T-helper 17 cell (primary cell): ENCODE measurements at places on chromosomes 5 and 9. TPM values are rescaled to one million over a fixed set of nuclear protein-coding genes. Genes with fewer than 3 reads are reported as not detected.

GRCh38 chr5:44827681-44828080 is 18.9 kb downstream of the MRPS30 start:
- no peak for DNase-seq

- no peak for DNase-seq
These were observed 18.6 kb downstream of the JAKMIP2 start for GRCh38 chr5:147763791-147764525.

- no peak for DNase-seq
These were observed 185.6 kb downstream of the DCP2 start for GRCh38 chr5:113162208-113162607.

DNA sequence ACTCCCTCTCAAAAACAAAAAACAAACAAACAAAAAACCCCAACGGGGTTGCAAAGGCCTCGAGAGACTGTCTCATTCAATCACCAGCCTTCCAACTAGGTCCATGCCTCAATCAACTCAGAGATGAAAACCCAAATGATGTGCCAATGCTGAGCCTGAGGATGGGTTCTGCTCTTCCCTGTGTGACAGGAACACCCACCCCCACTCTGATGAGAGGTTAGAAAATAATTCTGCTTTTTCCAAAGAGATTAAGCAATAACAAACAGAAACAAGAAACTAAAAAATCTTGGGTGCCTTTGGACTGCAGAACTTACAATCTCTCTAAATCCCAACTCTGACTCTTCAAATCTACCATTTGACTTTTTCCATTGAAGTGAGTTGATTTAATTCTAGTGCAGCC is 25.5 kb upstream of the FBP1 start:
- DNase-seq: no peak

GRCh38 chr5:42057254-42057690 is 132.2 kb downstream of the FBXO4 start:
- DNase-seq: peak; percentile 23

DNA sequence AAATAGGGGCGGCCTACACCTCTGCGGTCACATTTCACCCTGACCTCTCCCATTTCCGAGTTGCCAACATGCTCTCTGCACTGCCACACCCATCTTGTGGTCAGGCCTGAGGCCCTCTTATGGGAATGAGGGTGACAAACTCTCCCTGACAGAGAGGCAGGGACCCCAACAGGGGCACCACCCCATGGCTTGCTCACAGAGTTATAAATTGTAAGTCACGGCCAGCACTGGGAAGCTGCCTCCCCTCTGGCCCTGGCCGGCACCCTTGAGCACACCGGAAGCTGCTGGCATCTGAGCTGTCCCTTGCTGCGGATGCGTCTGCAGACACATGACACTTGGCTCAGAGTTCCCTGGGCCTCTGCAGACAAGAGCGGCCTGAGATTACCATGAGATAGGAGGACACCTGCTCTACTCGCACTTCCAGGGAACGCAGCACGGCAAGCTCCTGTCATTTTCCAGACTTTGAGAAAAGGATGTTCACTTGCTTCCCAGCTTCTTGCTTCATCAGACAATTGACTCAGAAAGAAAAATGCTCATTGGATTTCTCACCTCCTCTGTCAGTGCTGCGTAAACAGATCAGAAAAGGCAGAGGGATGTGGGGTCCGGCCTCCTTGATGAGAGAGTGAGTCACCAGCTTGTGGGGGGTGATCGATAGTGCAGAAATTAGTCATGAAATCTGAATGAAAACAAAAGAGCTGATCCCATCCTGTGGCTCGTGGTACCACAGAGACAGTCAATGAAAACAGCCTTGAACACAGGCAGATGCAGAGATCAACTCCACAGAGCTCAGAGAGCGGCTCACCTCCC is 269.8 kb downstream of the SYK start:
- DNase-seq: no peak

- DNase-seq: no peak
These were observed 64.2 kb upstream of the FST start for GRCh38 chr5:53416144-53416738.

GRCh38 chr5:150505041-150505511 is 2.9 kb upstream of the NDST1 start:
- DNase-seq: no peak

DNA sequence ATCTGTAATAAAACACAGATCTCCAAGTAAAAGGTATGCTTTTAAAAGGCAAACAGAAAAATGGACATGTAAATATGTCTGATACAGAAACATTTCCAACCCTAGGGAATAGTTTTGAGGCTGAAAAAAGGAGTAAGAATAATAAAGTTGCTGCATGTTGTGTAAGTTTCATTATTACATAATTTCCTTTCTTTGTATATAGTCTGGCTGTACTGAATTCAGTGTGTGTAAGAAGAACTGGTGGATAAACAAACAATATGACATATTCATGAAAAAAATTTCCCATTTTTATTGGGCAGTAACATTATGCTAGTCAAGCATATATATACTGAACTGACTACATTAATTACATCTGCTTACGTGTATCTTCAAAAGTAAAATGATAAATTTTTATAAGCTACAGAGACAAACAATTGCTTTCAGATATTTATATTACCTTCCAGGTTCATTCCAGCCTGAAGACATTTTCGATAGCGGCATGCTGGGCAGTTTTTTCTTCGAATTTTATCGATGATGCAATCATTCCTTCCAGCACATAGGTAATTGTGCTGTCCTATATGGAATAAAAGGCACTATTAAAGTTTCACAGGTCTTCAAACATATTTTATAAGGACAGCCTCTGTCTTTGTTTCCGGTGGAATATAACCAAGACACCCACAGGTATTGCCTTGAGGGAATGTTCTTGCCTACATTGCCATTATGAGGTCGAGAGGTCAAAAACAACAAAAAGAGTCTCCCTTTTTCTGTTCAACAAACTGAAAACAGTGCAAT is 93.6 kb downstream of the NR3C1 start:
- no peak for DNase-seq

DNA sequence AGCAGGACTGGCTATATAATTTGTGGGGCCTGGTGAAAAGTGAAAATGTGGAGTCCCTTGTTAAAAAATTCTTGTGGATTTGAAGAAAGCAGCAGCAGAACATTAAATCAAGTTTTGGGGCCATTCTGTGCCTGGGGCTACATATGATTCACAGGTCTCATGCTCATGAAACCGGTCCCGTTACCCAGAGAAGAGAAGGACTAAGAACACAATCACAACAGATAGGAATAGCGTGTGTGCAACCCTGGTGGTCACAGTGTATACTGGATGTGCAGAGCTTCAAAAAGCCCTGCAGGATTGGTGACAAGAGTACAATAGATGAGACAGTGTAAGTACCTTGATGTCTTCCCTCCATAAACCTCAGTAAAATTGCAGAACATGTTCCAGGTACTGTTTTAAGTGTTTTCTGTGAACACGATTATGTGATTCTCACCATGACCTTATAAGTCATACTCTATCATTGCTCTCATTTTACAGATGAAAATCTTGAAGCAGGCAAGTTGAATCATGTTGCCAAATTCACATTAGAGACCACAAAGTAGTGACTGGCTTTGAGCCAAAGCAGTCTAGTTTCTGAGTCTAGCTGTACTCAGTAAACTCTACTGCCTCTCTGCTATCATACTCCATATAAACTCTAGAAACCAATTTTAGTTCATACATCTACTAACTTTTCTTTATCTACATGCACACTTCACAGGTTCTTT is 636.5 kb downstream of the TAF11L14 start:
- no peak for DNase-seq

DNA sequence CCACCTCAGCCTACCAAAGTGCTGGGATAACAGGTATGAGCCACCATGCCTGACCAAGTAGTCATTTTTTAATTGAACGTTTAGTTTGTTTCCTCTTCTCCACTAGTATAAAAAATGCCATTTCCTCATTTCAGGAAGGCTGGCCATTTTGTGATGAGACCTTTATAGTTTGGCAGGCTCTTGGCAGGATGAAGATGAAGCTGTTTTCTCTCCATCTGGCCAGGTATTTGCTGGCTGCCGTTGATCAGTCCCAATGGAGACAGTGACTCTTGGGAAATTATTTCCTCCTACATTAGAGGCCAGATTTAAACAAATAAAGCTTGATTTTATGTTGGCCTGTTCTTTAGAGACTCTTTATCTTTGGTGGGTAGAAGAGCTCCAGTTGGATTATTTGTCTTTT is 199.0 kb downstream of the ARHGAP26 start:
- no peak for DNase-seq

GRCh38 chr5:59615272-59615671 is 278.3 kb downstream of the PDE4D start:
- DNase-seq: no peak

DNA sequence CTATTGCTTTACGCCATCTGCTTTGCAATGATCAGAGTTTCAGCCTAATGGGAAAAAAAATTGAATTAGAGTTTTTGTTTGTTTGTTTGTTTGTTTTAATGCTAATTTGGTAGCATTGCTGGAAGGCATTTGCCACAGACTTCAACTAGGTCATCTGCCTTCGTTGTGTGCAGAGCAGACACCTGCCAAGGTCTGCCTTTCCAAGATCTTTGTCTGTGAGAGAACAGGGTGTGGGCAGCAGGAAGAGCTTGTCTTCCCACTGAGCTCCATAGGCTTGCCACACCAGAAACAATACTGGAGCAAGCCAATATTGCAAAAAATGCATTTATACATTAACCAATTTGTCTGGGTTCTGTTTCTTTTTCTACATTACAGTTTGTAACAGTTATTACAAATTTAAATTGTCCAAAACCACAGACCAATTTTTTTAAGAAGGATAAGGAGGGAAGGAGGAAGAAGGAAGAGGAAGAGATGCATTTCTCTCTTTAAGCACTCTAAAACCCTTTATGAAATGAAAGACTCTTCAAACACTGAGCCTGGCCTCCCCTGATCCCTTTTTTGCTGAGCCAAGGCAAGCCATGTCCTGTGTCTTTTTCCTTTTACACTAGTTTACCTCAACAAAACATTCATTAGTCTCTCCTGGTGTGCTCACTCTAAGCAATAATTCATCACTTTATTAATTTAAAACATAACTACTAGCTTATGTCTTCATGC is 210.5 kb downstream of the SNX18 start:
- no peak for DNase-seq

DNA sequence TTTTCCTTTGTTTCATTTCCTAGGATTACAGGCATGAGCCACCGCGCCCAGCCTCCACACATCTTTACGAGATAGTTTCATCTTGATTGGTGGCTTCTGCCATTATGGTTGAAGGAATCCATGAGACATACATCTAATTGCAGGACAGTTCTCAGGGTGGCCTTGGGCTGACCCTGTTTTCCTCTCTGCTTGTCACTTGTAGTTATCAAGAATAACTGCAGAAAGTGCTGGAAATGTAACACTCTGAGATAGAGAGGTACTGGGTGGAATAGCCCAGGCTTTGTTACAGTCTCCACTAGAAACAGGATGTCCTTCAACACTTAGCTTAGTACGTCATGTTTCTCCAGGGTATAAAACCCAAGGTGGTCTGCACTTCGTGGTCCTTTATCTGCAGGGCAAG is 10.7 kb downstream of the UGT3A2 start:
- DNase-seq: no peak

GRCh38 chr5:157672976-157673375 is 1.6 kb downstream of the C5orf52 start:
- no peak for DNase-seq

- DNase-seq: no peak
These were observed 19.7 kb downstream of the ADRA1B start for GRCh38 chr5:159935946-159936345.

DNA sequence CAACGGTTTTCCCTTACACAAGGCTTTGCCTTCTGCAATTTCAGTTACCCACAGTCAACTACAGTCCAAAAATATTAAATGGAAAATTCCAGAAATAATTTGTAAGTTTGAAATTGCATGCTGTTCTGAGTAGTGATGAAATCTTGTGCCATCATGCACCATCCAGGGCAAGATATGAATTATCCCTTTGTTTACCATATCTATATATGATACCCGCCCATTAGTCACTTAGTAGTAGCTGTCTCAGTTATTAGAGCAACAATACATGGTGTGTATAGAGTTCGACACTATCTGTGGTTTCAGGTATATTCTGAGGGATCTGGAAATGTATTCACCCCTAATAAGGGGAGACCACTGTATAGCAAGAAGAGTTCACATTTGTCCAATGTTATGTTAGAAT is 29.4 kb downstream of the ERBIN start:
- no peak for DNase-seq

DNA sequence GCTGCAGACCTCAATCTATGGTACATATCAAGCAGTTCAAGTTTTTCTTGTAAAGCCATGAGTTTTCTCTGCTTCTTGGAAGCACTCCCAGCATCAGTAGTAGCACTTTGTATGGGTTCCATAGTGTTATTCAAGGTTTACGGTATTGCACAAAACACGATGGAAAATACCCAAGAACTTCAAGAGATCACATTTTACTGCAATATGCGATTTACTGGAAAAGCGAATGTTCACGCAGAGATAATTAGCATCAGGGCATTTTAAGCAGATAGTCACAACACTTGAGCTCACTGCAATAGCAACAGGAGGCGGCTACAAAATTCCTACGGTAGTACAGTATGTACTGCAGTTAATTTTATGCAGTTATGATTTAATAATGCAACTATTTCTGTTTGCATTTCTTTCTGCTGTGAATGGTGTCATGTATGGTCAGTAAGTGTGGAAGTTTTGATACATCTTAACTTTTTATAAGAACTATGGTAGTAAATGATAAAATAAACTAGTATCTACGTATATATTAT is 200.8 kb downstream of the SMARCA2 start:
- no peak for DNase-seq

- no peak for DNase-seq
These were observed 134.7 kb downstream of the COL23A1 start for GRCh38 chr5:178455480-178455835.

GRCh38 chr5:115435778-115436712 is 108.5 kb downstream of the FEM1C start:
- DNase-seq: no peak

GRCh38 chr9:84170521-84171141 is 169.9 kb downstream of the SLC28A3 start:
- no peak for DNase-seq

- DNase-seq: no peak
These were observed 7.6 kb downstream of the SHB start for GRCh38 chr9:38061326-38061977.

DNA sequence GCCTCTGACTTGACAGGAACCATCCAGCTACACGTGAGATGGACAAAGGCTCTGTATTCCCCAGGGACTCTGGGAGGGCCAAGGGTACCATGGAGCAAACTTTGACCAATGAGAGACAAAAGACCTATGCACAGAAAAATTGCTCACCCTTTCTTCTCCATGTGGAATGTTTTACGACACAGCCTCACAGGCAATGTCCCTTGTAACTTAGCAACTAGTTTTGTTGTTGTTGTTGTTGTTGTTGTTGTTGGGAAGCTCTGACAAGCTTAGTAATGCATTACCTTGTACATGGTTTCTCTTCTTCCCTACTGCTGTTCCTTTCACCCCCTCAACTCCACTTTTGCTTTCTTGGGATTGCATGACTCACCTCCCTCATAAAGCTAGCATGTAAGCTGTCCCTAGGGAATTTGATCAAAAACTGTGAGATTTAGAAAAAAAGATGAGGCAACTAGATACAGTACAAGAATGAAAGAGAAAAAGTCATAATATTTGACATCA is 550.9 kb downstream of the RAB3C start:
- DNase-seq: no peak

- DNase-seq: no peak
These were observed 9.3 kb upstream of the NRARP start for GRCh38 chr9:137311171-137311985.

PRR7 gene
- total RNA-seq: 40.1 TPM

JAKMIP2 gene
- 4.1 TPM for total RNA-seq

MFAP3 gene
- total RNA-seq: 19.3 TPM

ADAMTS12 gene
- not detected for total RNA-seq

TMEM232 gene
- total RNA-seq: 0.94 TPM

RGS7BP gene
- not detected for total RNA-seq

FOXD1 gene
- total RNA-seq: not detected

ANKRD20A1 gene
- 1.3 TPM for total RNA-seq

ZNF608 gene
- 0.42 TPM for total RNA-seq

TSLP gene
- not detected for total RNA-seq
